ENCODE measurements at places on chromosomes 7 and 10. TPM values are rescaled to one million over a fixed set of nuclear protein-coding genes. Genes with fewer than 3 reads are reported as not detected.

Gene PAPOLB
- 1.5 TPM for total RNA-seq

Gene ADIRF
- total RNA-seq, result 1,895 TPM

Gene NAPEPLD
- total RNA-seq, result 10.2 TPM

Gene GJD4
- not detected for total RNA-seq

Gene JCAD
- 65.3 TPM for total RNA-seq

Gene HYAL4
- total RNA-seq, result not detected

Gene ITPRID1
- total RNA-seq, result not detected

Gene SFXN4
- 301 TPM for total RNA-seq

Gene ZRANB1
- total RNA-seq, result 33.5 TPM

Gene C10orf71
- not detected for total RNA-seq

Gene NOD1
- total RNA-seq, result 14.9 TPM

Gene AKR1C8
- total RNA-seq, result not detected

Gene PPP1R17
- total RNA-seq, result not detected

Gene EFCAB10
- not detected for total RNA-seq

Gene PRKG1
- 14.5 TPM for total RNA-seq

Gene FRA10AC1
- total RNA-seq, result 25.5 TPM

Gene NPS
- total RNA-seq, result not detected

Gene FBXO24
- 2.2 TPM for total RNA-seq

Gene UCN3
- total RNA-seq, result not detected

Gene GNB2
- total RNA-seq, result 290 TPM

Gene VPS50
- 56.8 TPM for total RNA-seq

All from tibial nerve (tissue), 4 donors.